ENCODE measurements at places on chromosomes 16 and 17. TPM values are rescaled to one million over a fixed set of nuclear protein-coding genes. Genes with fewer than 3 reads are reported as not detected.

DNA sequence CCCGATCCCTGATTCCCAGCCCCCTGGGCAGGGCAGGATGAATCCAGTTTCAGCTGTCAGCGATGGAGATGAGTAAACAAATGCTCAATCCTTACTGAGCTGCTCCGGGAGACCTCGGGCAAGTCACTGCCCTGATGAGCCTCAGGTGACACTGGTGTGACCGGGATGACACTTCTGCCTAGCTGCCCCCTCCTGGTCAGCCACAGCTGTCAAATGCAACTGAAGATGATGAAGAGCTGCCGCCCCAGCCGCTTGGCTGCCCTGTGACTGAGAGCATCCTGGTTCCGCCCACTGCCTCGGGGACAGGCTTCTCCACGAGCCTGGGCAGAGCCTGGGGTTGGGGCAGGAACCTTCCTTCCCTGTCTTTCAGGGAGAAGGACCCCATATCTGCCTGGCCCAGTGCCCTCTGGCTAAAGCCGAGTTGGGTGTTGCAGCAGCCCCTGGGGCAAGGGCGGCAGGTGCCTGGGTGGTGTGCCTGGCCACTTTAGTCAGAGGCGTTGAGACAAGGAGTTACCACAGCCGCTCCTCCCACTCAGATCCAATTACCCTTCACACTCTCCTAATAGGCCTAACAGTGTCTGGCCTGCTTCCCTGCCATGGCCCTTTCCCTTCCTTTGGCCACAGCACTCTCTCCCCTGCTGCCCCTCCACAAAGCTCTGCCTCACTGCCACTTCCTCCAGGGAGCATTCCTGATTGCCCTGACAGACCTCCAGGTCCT, 5.5 kb downstream of the CCL17 start:
- DNase-seq, result no peak
- H3K4me3 ChIP-seq, result no peak overlapping the region
- no peaks in the 10 kb centered on the region for H3K36me3 ChIP-seq
- no peaks in the 10 kb centered on the region for H3K27me3 ChIP-seq

- peaks cover 9% of the 10 kb centered on the region for H3K36me3 ChIP-seq
- no peak overlapping the region for H3K27ac ChIP-seq
- H3K4me1 ChIP-seq, result no peaks in the 10 kb centered on the region
Observed at GRCh38 chr17:72733619-72734282, 358.7 kb downstream of the SLC39A11 start.

Gene APOH
- total RNA-seq, result not detected

- no peak overlapping the region for H3K27ac ChIP-seq
- H3K4me3 ChIP-seq, result no peak overlapping the region
- H3K36me3 ChIP-seq, result no peaks in the 10 kb centered on the region
- no peaks in the 10 kb centered on the region for H3K4me1 ChIP-seq
Observed at GRCh38 chr17:72576289-72576759, 455.5 kb downstream of the SOX9 start.

DNA sequence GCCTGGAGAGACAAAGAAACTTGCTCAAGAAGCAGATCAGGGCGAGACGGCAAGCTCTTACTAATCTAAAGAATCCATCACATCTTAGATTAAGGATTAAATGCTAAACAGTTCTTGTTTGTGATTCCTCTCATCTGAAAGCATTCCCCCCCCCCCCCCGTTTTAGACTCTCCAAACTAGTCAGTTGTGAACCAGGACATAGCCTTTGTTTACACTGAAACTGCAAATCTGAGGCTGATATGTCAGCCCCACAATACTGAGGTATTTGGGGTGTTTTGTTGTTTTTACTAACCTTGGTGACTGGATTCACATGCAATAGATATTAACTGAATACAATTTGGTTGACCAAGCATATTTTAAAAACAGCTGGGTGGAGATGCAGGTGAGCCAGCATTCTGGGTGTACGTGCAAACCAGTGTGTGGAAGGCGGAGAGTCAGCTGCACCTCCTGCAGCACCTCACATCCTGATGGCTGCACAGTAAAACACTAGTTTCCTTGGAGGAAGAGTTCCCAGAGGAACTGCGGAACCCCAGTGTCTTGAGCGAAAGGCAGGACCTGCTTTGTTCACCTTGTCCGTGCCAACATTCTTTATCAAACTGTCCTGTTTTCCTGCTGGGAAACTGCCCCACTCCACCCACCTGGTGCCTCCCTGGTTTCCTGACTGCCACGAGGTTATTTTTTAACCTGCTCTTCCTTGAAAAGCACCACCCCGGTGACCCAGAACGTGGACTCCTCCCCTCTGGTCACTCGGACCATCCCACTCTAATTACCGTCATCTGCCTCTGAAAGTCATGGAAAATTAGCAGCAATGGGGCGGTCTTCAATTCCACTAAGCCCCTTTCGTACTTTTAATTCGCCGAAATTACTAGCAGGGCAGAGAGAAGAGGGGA, 1.2 kb upstream of the YPEL2 start:
- peak; percentile 23 for DNase-seq
- H3K36me3 ChIP-seq, result no peaks in the 10 kb centered on the region
- peaks cover 9% of the 10 kb centered on the region for H3K4me1 ChIP-seq
- no peaks in the 10 kb centered on the region for H3K27me3 ChIP-seq
- peak overlapping the region; percentile 96 for H3K27ac ChIP-seq

Gene COX6A2
- 1,484 TPM for total RNA-seq

DNA sequence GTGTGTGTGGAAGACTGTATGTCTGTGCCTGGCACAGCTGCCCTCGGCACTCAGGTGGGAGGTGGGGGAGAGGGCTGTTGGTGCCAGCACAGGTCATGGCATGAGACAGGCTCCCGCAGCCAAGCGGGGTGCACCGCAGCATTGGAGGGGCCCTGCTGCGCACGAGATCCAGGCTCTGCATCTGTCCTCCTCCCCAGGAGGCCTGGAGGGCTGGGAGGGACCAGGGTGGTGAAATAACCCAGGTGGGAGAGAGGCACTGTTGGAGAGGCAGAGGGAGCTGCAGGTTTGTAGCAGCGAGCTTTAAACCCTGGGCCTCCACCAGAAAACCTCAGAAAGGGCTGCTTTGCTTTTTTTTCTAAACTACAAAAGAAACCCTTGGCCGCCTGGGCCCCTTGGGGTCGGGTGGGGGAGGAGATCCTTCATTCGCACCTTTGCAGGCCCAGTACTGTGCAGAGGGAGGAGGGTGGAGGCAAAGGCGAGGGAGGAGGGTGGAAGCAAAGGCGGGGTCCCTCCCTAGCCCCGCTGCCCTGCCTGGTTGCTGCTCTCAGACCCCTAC, 241.7 kb downstream of the SEC14L1 start:
- H3K4me1 ChIP-seq, result peaks cover 99% of the 10 kb centered on the region
- peak; percentile 23 for DNase-seq
- H3K27ac ChIP-seq, result no peak overlapping the region
- H3K36me3 ChIP-seq, result no peaks in the 10 kb centered on the region

Gene NPW
- total RNA-seq, result not detected
